Foreskin keratinocyte (primary cell): ENCODE measurements at places on chromosomes 1 and 21.

- DNase-seq = no peak
Observed at GRCh38 chr21:31201548-31201947, 142.5 kb downstream of the TIAM1 start.

- DNase-seq = no peak
Observed at GRCh38 chr1:95388031-95388430, 154.0 kb downstream of the RWDD3 start.

DNA sequence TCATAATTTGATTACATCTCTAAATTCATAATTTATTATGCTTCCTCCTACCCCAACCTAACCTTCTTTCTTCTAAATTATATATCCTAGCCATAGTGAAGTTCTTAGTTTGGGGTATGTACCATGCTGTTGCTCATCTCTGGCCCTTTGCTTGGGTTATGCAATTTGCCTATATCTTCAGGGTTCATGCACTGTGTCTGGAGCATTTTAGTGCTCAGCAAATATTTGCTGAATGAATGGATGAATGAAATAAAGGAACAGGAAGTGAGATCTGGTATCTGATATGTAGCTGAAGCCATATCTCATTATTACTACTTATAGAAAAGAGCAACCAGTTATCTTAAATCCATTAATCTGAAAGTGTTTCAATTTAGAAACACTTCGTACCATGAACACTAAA lies 137.6 kb downstream of the GPATCH2 start:
- DNase-seq = peak; percentile 34

DNA sequence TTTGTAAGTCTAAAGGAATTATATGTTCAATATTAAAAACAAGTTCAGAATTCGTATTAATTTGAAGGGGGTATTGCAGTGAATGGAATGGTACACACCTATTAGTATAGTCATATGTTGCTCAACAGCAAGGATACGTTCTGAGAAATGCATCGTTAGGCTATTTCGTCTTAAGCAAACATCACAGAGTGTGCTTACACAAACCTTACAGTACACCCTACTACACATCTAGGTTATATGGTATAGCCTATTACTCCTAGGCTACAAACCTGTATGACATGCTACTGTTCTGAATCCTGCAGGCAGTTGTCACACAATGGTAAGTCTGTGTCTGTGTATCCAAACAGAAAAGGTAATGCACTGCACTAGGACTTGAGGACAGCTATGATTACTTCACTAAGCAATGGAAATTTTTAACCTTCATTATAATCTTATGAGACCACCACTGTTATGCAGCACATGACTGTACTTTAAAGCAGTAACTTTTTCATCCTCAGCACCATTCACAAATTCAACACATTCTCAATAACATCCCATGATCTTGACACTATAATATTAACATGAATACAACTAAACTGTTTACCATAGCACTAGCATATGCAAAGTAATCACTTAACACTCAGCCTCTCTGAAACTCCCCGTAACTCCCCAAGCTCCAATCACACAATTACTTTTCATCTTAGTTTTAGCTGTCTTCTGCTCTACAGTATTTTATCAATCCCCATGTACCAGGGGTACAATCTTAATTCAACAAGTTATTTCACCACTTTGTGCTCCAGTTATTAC lies 14.4 kb upstream of the PSMG1 start:
- DNase-seq = no peak

DNA sequence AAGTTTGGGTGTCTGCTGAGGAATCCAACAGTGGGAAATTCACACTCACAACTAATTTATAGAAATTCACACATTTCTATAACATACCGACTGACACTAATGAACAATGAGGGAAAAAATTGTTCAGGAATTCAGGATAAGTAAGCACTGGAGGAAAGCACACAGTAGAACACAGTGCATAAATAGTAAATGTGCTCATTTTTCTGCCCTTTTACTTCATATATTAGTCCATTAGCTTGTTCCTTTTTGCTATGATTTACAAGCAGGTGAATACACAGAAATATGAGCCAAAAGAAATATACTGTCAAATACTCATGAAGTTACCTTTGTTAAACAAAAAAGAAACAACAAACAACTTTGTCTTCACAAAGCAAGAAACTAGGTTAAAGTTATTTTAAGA lies 11.3 kb downstream of the NRIP1 start:
- no peak for DNase-seq

DNA sequence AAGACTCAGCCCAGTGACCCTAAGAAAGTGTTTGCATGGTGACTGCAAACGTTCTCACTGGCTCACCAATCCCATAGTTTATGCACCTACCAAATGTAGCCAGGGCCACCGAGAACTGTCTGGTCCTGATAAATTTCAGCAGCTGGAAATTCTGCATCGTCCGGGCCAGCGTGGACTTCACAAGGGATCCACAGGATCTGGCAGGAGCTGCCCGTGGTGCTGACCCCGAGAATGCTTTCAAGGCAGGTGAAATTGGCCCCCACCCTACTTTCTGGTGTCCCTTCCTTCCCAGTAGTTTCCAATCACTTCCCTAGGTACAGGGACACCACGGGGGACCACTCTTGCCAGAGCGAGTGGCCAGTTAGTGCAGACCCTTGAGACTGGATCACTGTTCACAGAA lies 26.2 kb downstream of the UBASH3A start:
- no peak for DNase-seq
